ENCODE measurements at places on chromosomes 2 and 18.

GRCh38 chr18:12559319-12559718, 98.6 kb downstream of the SPIRE1 start:
- no peak for DNase-seq

DNA sequence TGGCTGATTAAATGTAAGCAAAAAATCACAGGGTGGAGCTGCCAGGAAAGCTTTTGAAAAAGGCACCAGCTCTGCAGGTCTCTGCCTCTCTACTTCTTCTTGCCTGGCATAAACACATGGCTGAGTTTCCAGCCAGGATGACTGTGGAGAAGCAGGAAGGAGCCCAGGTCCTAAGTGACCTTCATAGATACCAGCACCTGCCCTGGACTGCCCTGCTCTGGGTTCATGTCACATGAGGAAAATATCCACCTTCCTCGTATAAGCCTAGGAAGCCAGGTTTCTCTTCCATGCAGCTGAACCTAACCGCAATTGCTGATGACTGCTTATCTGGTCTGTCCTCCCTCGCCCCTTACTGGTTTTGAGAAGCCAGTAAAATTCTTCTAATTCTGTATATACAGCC, 47.8 kb upstream of the CREB1 start:
- no peak for DNase-seq

- no peak for DNase-seq
Observed at GRCh38 chr2:225649274-225649673, 249.8 kb downstream of the NYAP2 start.

DNA sequence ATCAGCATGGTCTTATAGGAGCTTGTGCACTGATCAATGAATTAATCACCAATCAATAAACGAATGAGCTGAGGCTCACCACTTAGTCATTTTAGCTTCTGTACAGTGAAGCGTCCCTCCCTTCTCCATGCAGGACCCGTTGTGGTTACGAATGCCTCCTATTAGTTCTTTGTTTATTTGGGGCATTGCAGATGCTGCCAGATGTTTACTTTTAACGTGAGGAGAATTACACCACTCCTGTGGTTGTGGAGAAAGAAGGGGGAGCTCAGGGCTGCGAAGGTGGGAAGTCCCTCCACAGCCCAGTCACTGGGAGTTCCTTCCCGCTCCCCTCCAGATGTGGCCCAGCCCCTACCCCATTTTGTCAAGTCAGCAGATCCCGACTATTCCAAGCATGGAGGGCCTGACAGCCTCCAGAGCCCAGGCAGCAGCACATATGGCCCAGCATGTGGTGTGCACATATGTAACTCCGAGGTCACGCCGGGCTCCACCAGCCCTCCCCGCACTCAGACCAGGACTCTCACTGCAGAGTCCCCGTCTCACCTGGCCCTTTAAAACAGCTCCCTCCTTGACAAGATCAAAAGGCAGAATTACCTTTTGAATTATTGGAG, 20.9 kb downstream of the PKDCC start:
- DNase-seq: no peak

- DNase-seq: no peak
Observed at GRCh38 chr18:24679062-24679461, 218.6 kb downstream of the HRH4 start.

GRCh38 chr2:37367984-37368383, 23.6 kb downstream of the QPCT start:
- DNase-seq: no peak

Data from nephron progenitor cell (in vitro differentiated cells).